ENCODE measurements at places on chromosomes 2 and 18.

GRCh38 chr2:162075689-162076132 is 1.7 kb upstream of the DPP4 start:
- no peak for DNase-seq

- no peak for DNase-seq
These were observed 15.7 kb upstream of the NT5C1B start for GRCh38 chr2:18605115-18605514.

DNA sequence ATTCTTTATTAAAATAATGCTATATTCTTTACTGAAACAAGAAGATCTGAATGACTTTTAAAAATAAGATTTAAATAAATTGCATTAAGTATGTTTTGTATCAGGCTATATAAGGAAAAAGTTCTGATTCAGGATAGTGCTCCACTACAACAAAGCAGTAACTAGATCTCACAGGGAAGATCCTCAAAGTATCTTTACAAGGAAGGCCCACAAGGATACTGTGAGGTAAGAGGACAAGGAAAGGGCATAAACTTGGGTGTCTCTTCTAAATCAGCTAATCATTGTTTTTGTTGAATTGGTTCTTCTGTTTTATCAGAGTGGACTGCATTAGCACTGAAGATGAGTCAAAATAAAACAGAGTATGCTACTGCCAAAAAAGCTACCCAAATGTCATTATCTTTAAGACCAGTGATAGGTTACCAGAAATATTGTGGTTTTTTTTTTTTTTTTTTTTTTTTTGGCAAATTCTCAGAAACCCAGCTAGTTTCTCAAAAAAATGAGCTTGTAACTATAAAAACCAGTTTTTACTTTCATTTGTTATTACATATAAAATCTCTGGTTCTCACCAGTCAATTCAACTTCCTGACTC is 160.9 kb downstream of the BAZ2B start:
- no peak for DNase-seq

DNA sequence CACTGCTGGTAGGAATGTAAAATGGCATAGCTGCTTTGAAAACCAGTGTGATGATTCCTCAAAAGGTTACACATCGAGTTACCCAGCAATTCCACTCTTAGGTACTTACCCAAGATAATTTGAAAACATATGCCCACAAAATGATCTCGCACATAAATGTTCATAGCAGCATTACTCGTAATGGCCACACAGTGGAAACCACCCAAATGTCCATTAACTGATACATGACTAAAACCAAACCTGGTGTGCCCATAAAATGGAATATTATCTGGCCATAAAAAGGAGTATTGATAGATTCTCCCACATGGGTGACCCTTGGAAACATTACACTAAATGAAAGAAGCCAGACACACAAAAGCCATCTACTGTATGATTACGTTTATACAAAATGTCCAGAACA is 70.4 kb downstream of the ALPK2 start:
- DNase-seq: no peak

DNA sequence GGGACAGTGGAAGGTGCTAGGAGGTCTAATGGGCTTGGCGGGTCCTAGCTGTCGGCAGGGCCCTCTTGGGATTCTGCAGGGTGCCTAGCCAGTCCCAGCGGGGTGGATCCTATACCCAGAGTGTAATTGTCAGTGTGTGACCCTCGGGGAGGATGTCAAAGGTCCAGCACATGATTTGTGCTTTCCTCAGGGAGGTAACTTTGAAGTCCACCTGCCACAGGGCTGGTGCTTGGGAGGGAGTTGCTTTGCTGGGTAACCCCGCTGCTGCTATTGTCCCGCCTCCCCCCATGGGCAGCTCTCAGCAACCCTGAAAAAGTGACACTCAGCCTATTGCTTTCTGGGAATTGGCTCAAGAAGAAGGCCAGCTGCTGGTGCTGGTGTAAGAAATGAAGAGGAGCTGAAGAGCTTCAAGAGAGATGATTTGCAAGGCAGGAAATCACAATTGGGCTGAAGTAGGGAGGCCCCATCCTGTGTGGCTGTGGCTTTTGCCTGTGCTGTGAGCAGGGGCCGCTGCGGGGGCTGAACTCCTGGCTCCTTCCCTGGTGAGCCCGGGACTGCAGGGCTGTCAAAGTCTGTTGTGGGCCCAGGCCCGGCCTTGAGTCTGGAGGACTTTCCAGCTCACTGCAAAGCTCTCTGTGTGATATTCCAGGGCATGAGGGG is 36.4 kb downstream of the EMILIN2 start:
- DNase-seq: peak; percentile 22

DNA sequence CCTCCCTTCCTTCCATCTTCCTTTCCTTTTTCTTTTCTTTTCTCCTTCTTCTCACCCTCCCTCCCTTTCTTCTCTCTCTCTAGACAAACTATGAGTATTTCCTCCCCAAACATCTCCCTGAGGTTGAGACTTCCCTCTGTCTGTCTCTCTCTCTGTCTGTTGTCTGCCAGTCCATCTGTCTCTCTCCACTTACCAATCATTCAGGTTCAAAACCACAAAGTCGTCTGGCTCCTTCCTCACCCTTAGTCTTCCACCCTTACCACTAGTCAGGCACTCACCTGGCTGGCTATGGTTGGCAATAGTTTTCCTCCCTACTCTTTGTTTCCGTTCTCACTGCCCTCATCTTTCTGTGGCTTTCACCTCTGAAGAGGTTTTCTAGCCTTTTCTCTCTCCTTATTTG is 12.9 kb downstream of the CCL20 start:
- DNase-seq: no peak

GRCh38 chr18:5973099-5973498 is 77.8 kb upstream of the TMEM200C start:
- DNase-seq: no peak

GRCh38 chr2:178892751-178893625 is 85.8 kb upstream of the TTN start:
- no peak for DNase-seq

DNA sequence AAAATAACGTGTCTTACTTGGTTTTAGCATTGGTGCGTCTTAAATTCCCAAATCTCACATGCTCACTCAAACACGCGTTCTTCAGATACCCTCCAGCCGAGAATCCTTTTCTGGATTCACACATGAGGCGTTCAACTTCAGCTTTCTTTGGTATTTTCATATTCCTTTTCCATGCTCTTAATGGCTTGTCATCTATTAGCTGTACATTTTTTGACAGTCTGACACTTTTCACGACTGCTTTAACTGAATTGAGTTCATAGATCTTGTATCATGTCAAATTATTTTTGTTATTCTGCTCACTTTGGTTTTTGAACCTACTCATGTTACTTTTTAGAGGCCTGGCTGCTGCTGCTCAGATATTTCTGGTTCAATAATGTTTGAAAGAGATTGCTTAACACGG is 59.0 kb downstream of the INPP5D start:
- no peak for DNase-seq

- no peak for DNase-seq
These were observed 49.5 kb downstream of the TGIF1 start for GRCh38 chr18:3499501-3499900.

- no peak for DNase-seq
These were observed 77.0 kb upstream of the CERS6 start for GRCh38 chr2:168378960-168379669.

- no peak for DNase-seq
These were observed 813.9 kb upstream of the GYPC start for GRCh38 chr2:125842041-125842440.

DNA sequence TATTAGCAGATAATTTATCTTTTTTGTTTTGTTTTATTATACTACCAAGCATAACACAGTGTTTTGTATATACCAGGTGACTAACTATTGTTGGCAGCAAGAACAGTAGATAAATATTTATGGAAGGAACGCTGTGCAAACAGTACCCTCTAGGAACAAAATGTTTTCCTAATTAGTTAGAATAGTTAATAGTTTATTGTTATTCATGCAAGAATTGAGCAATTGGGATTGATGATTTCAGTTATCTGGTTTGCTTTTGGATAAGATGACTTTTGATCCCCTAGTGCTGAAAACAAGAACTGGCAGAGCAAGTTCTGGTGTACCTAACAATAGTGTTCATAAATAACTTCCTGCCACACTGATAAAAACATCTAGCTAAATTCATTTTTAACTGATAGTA is 323.3 kb downstream of the TGIF1 start:
- DNase-seq: no peak

- no peak for DNase-seq
These were observed 193.3 kb upstream of the AGAP1 start for GRCh38 chr2:235300368-235301201.

- DNase-seq: no peak
These were observed 7.3 kb downstream of the PRADC1 start for GRCh38 chr2:73225513-73226360.

GRCh38 chr2:143728498-143728897 is 599.3 kb downstream of the ARHGAP15 start:
- no peak for DNase-seq

DNA sequence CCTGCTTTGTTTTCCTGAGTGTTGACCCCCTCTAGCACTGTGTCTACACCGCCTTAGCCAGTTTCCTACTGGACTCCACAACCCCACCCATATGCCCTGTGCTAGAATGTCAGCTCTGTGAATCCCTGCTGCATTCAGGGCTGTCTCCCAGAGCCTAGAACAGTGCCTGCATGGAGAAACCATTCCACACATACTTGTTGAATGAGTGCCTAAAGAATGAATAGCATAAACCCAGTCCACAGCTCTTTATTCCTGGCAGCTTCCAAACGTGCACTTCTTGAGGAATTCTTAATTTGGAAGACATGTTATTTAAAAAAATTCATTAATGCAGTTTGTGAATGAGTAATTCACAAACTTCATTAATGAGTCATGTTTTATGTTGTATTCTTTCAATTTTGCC is 6.5 kb upstream of the NAPG start:
- no peak for DNase-seq

DNA sequence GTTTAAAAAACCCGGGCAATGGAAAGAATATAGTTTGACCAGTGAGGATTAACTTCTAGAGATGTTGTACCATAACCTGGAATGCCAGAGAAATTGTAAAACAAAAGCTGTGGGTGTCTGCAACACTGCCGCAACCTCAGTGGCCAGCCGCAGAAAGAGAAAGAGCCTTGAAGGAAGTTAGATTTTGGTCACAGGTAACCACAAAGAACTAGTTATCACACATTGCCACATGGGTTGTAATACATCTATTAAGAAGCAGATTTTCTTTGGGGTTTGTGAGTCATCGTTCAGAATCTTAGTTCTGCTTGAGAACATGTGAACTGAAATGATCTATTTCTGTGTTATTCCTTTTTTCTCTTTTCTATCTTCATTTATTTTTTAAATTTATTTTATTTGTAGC is 222.9 kb upstream of the AGAP1 start:
- DNase-seq: peak; percentile 24

- DNase-seq: no peak
These were observed 164.1 kb upstream of the CCDC68 start for GRCh38 chr18:55123361-55123760.

DNA sequence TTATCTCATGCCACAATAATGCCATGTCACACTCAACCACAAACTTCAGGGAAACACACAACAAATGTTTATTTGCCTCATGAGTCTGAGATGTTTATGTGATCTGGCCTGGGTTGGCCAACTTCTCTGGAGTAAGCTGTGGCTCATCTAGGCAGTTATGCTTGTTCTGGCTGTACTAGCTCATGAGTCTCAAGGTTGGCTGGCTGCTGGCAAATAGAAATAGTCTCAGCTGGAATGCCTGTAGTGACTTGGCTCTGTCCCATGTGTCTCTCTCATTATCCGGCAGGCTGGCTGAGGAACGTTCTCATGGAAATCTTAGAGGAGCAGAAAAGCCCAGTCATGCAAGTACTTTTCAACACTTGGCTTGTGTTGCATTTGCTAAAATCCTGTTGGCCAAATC is 234.9 kb upstream of the CDH2 start:
- no peak for DNase-seq

- no peak for DNase-seq
These were observed 81.8 kb downstream of the EXOC6B start for GRCh38 chr2:72744049-72744448.

- DNase-seq: no peak
These were observed 2.5 kb downstream of the ITGAV start for GRCh38 chr2:186592137-186592875.
